Renal cortex interstitium (tissue), 15 donors: ENCODE measurements at places on chromosomes 2 and 18.
A peak's percentile ranks its signal among the peaks of the same experiment; 100 is the strongest.

GRCh38 chr18:45416168-45416567 lies 199.1 kb upstream of the SLC14A2 start:
- peak; percentile 38 for DNase-seq

DNA sequence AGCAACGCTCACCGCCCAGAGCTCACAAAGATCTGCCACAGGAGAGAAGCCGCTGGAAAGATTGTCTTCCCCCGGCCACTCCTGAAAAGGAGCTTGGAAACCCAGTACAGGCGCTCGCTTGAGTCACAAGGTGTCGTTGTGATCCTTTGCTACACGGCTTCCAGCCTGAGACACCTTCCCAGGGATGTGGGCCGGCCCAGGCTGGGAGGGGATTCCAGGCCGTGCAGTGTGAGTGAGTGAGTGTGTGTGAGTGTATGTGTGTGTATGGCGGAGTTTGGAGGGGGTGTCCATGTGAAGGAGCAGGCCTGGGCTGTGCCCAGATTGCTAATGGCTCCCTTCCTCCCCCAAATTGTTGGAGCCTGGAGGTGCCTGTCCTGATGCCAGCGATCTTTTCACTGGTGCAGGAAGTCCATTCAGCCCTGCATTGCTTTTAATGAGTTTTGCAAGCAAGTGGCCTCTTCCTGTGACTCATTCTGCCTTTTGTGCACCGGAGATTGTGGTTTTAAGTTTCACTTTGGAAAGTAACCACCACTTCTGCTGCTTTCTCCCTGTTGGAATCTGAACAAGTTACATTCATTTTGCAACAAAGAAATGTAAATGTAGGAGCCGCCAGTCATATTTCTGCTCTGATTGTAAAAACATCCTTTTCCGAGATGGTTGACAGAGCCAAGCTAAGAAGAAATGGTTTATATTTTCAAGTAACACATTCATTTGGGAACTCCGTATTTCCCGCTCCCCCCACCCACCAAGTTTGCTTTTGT lies 83.7 kb downstream of the LPIN1 start:
- peak; percentile 68 for DNase-seq

GRCh38 chr2:30024281-30024680 lies 102.9 kb upstream of the ALK start:
- DNase-seq: no peak

GRCh38 chr2:192394605-192395004 lies 199.9 kb upstream of the TMEFF2 start:
- DNase-seq: no peak

DNA sequence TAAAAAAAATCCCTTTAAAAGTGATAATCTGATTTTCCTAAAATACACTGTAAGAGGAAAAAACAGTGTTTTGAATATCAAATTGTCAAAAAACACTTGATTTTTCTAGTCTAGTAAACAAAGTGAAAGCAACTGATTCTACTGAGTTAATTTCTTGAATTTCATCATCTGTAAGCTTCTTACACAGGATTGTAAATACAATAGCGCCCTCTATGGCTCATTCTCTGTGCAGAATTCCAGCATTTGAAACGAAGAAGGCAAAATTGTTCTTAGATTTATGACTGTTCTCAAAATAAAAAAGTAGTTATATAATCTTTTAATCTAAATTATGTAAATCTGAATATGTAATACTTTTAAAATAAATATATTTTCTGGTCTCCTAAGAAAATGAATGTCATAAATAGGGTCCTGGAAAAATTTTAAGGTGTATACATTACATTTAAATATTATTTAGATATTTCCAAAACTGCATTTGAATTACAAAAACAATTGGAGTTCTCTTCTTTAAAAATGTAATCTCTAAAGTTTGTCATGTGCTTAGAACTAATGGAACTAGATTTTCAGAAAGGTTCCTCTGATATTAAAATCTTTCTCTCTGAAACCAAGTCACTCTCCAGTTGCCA lies 176.9 kb upstream of the MC4R start:
- DNase-seq: peak; percentile 31

DNA sequence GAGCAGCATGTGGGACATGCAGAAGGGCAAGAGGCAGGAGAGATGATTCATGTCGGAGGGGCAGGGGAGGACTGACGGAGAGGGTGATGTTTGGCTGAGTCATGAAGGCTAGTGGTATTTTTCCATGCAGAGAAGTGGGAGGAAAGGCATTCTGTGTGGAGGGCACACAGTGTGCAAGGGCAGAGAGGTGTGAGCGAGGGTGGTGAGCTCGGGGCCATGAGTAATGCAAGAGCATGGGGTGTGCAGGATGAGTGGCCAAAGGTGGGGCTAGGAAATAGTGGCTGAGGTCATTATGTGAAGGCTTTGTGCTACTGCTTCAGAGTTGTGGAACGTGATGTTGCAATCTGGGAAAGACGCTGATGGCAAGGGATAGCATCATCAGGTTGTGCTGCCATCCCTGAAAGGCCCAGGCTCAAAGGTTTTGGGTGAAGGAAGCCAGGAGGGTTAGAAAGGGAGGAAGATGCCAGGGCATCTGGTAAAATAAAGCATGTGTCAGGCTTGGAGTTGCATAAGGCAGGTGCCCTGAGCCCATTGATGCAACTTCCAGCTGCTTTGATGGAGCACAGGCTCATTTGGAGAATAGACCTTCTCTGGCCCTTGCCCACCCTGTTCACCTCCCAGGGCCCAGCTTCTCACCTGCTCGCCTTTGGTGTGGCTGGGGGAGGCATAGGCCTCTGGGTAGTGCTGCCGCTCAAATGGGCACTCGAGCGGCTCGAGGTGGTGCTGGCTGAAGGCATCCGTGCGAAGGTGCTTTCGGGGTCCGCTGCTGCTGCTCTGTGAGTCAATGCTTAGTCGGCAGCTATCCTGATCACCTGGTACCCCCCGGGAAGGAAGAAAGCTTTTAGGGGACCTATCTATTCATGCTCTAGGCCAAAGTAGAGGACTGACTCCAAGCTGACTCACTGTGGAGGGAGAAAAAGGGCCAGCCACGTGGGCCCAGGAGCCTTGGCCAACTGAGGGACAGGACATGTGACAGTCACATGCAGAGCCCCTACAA lies 37.5 kb downstream of the PAX8 start:
- no peak for DNase-seq

- DNase-seq: no peak
Measured at GRCh38 chr2:69665152-69665551, 21.6 kb upstream of the AAK1 start.
